Calu3 (cell line): ENCODE measurements at places on chromosomes 2 and 18. TPM values are rescaled to one million over a fixed set of nuclear protein-coding genes. Genes with fewer than 3 reads are reported as not detected.

DNA sequence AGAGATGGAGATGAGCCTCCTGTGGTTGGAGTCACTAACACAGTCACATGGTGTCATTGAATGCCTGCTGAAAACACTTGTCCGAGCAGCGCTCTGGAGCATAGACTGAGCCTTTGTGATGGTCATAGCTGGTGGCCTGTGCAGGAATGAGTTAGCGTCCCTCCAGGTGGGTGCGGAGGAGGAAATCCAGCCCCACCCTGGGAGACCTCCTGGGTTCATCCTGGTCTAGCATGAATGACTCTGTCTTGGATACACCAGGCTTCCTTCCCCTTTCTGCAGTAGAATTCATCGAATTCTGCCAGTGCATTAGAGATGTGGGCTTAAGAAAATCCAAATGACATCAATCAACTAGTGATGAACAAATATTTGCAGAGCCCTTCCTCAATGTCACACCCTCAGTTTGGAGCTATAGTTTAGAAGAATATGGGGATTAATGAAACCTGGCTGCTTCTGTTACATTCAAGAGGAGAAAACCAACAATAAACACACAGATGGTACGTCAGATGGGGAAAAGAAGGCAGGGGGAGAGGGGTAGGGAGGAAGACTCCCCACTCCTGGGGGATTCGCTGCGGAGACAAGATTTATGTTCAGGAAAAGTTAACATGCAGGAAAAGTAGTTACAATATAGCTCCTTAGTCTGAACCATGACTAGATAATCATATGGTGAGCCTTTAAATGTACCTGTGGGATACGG is 136.7 kb downstream of the DDX1 start:
- no peak for DNase-seq

DNA sequence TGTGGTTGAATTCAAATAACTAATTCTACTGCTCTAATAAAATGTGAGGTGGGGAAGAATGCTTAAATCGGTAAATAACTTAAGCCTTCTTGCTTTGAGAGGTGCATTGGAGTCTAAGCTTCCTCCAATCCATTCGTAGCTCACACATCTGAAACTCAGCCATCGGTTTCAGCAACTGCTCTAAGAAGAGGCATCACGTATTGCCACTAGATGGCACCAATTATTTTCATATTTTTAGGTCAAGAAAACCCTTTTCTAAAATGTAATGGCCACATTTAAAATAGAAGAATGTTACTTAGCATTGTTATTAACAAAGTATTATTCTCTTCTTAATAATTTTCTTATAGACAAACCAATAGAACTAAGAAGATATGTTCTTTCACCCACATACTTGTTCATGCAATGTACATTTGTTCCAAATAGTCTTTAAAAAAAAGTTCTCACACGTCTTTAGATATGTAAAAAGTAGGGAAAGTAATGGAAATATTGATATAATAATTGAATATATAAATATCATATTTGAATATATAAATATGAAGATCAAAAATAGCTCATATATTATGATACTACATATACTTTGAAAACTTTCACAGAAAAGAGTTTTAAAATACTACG is 229.8 kb downstream of the CCDC178 start:
- DNase-seq, result peak; percentile 13

DNA sequence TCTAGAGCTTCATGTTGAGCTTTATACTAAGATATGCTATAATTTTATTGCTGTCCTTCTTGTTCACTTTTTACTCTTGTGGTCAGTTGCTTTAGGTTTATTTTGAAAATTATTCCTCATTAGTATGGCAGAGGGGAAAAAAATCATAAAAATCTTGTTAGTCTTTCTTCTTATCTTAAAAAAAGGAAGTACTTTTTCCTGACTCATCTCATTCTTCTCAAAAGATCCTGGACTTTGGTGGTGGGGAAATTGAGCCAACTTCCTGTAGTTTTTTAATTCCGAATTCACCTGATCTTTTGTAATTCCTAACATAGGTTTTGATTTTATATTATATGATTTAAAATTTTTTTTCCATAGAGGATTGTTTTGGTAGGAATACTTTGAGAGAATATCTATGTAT is 3.8 kb downstream of the SLC4A1AP start:
- no peak for DNase-seq

DNA sequence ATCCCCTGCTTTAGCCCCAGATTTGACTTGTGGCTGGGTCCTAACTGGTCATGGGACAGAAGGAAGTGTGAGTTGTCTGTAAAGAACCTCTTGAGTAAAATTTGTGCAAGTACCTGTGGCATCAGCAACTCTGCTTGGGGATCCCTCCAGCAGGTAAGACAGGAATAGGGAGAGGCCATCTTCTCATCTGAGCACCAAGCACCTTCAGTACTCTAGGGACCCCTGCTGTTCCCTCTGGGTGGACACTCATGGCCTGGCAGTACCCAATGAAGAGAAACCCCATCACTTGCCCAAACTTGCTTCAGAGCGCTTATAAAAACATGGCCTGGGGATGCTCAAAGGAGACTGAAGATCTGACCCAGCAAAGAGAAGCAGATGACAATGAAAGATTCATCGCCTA is 297.8 kb downstream of the SP3 start:
- DNase-seq, result peak; percentile 38

DNA sequence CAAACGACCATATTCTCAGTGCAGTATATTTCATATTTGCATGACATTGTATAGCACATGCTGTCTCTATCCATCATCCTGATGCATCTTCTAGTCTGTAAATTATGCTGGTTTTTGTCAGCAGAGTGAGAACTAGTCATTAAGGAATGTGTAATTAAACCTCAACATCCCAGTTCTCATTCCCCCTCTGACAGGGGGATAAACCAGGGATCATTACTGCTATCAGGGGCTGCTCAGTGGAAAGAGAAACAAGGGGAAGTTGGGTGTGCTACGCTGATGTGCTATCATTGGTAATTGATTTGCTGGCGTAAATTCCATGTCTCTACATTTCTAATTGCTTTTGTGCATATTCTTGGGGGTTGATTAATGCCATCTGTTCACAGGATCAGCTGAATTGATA is 7.7 kb downstream of the CNTNAP5 start:
- no peak for DNase-seq

DNA sequence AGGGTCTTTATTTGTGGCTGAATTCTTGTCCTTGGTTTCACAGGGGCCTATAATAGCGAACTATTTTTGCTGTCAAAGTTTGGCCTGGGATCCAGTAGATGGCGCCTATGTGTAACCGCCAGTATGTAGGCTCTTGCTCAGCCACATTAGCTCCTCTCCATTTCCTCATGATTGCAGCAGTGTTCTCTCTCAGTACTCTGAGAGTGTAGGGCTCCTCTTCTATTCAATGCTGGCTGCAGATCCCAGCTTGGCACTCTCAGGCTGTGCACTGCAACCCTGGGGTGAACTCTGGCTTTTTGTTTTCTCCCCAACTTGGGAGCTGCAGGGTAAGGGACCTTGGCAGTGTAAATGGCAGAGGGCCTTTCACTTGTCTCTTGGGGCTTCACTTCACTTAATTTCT is 344.6 kb upstream of the CHAC2 start:
- DNase-seq, result peak; percentile 30

DNA sequence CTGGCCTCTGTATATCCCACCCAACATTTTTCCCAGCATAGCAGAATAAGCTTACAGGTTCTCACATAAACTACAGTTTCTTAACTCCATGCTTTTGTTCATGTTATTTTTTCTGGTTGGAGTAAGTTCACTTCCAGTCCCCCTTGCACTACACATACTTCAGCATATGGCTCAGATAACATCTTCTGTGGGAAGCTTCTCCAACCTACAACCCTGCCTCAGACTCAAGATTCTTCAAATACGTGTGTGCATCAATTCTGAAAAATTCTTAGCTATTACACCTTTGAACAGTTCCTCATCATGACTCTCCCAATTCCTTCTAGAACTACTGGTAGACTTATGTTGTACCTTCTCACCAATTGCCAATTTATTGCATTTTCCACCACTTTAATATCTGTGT is 7.5 kb upstream of the CPLX4 start:
- no peak for DNase-seq

DNA sequence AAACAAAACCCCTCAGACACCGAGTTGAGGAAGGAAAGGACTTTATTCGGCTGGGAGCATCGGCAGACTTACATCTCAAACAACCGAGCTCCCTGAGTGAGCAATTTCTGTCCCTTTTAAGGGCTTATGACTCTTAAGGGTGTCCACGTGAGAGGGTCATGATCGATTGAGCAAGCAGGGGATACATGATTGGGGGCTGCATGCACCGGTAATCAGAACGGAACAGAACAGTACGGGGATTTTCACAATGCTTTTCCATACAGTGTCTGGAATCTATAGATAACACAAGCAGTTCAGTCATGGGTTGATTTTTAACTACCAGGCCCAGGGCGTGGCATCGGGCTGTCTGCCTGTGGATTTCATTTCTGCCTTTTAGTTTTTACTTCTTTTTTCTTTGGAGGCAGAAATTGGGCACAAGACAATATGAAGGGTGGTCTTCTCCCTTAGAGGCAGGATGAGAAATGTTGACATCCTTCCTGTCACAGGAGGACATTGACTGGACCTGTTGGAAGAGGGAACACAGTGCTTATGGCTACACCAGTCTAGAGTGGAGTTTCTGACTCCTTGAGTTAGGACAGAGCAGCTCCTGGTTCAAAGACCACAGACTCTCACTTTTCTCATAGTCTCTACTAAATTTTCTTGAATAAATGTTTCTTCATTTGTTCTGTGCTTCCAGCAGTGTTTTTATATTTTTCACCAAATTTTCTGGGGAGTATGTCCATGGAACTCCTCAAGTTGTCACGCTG is 35.8 kb downstream of the SPOPL start:
- peak; percentile 10 for DNase-seq

- DNase-seq, result no peak
These were observed 35.5 kb downstream of the RTP5 start for GRCh38 chr2:241904791-241905710.

SCTR gene
- 0.56 and 0.85 TPM in 2 replicates for total RNA-seq

GKN2 gene
- not detected in 2 replicates for total RNA-seq

DNA sequence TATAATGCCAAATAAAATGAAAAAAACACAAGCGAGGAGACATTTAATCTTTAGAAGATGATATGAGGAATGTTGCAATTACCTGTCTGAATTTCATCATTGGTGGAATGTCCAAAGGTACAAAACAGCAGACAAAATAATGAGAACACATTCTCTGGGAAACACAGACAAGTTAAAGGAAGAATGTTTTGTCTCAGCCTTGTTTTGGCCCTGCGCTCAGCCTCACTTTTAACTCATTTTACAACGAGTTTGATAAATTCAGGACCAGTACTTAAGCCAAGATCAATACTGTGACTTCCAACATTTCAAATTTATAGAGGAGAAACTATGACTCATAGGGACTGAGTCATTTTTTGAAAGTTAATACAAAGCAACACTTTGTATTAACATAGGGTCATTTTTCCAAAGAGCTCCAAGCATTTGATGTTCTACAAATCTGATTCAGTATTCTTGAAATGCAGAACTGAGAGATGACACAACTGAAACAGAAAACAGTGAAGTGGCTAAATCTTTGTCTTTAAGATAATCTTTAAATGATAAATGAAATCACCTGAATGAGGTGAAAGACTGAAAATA is 833.2 kb upstream of the CHAC2 start:
- peak; percentile 25 for DNase-seq

DNA sequence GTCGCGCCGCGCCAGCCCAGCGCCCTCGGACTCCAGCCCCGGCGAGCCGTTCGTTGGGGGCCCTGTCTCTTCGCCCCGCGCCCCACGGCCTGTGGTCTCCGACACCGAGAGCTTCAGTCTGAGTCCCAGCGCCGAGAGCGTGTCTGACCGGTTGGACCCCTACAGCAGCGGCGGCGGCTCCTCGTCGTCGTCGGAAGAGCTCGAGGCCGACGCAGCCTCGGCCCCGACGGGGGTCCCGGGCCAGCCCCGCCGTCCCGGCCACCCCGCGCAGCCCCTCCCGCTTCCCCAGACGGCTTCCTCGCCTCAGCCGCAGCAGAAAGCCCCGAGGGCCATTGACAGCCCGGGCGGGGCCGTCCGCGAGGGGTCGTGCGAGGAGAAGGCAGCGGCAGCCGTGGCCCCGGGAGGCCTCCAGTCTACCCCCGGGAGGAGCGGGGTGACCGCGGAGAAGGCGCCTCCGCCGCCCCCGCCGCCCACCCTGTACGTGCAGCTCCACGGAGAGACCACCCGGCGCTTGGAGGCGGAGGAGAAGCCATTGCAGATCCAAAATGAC is 1.4 kb downstream of the PHLPP1 start:
- peak; percentile 65 for DNase-seq

GRCh38 chr2:172702451-172702850 is 33.2 kb upstream of the RAPGEF4 start:
- no peak for DNase-seq
